ENCODE measurements at places on chromosomes 12 and 14. TPM values are rescaled to one million over a fixed set of nuclear protein-coding genes. Genes with fewer than 3 reads are reported as not detected.

Gene MANSC4
- not detected for total RNA-seq

Gene NKX2-1
- not detected for total RNA-seq

Gene PLEKHG7
- not detected for total RNA-seq

Gene PSMD9
- 27.6 TPM for total RNA-seq

Gene BORCS5
- 18.3 TPM for total RNA-seq

Gene CCDC175
- total RNA-seq: not detected

- DNase-seq: no peak
Measured at GRCh38 chr14:26773906-26774593, 176.2 kb upstream of the NOVA1 start.

DNA sequence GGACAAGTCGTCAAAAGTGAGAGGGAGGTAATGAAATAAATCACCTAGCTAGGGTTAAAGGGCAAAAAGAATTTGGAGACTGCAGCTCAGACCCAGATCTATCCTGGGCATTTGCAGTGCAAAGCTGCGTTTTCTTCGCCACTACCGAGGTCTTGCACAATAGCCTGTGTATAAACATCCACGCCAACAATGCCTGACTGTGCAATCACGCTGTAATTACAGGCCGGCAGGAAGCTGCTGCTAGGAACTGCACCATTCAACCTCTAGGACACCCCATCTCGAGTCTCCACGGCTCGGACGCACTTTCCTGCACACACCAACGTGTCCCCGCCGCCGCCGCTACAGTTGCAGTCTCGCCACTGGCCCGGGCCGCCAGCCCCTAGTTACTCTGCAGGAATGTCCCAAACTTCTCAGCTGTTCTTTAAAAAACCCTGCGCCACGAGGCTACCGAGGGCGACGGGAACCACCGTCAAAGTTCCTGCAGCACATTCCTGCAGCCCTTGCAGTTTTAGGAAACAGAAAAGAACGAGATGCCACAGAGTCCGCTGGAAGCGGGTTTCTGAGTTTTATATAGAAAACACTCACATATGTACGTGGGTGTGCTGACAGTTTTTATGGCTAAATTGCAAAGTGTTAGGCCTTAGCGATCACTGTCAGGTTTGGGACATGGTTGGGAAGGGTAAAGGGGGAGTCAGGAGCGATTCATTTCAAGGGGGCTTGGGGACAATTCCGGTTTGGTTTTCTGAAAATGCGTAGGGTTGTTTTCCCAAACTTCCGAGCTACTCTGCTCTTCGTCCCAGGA is 65.6 kb upstream of the PTGR2 start:
- peak; percentile 96 for DNase-seq

DNA sequence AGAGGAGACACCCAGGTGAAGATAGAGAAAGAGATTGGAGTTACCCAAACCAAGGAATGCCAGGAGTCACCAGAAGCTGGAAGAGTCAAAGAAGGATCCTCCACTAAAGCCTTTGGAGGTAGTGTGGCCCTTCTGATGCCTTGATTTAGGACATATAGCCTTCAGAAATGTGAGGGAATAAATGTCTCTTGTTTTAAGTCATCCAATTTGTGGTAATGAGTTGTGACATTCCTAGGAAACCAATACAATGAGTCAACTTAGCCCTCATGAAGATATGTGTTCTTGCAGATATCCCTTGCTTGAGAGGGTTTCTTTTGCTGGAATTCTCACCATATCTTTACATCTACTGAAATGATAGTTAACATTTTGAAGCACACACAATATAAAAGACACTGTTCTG is 58.8 kb downstream of the CCER1 start:
- DNase-seq: peak; percentile 69

DNA sequence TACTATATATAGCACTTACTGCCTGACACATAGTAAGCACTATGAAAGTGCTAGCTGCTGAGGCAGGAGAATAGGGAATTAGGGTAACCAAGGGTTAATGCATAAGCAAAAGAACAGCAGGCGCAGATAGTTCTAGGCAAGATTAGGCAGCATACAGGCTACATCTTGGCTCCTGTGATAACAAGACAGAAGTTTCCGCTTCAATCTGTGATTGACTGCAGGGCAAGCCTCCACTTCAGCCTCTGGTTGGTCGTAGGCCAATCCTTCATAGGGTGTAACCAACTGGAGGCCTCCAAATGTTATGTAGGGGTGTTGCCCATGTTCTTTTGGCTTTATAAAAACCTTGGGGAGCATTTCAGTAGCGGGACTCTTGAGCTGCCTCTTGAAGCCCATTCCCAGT is 46.9 kb downstream of the KLHL28 start:
- DNase-seq: peak; percentile 75

DNA sequence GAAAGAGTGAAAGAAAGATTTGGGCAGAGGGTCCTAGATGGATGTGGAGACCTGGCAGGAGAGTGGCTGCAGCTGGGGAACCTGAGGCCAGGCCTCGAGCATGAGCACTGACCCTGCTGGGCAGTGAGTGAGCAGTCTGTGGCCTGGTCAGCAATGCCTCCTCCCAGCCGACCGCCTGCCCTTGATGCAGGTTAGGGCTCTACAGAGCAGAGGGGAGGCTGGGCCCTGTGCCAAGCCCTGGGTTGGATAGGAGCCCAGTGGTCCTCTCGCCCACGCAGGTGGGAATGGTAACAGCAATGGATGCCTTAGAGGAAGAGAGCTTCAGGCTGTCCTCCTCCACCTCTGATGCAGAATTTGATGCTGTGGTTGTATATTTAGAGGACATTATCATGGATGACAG is 59.8 kb downstream of the RAB35 start:
- DNase-seq: no peak

Measured in fibroblast of the aortic adventitia (primary cell).